ENCODE measurements at places on chromosomes 5 and 9.

DNA sequence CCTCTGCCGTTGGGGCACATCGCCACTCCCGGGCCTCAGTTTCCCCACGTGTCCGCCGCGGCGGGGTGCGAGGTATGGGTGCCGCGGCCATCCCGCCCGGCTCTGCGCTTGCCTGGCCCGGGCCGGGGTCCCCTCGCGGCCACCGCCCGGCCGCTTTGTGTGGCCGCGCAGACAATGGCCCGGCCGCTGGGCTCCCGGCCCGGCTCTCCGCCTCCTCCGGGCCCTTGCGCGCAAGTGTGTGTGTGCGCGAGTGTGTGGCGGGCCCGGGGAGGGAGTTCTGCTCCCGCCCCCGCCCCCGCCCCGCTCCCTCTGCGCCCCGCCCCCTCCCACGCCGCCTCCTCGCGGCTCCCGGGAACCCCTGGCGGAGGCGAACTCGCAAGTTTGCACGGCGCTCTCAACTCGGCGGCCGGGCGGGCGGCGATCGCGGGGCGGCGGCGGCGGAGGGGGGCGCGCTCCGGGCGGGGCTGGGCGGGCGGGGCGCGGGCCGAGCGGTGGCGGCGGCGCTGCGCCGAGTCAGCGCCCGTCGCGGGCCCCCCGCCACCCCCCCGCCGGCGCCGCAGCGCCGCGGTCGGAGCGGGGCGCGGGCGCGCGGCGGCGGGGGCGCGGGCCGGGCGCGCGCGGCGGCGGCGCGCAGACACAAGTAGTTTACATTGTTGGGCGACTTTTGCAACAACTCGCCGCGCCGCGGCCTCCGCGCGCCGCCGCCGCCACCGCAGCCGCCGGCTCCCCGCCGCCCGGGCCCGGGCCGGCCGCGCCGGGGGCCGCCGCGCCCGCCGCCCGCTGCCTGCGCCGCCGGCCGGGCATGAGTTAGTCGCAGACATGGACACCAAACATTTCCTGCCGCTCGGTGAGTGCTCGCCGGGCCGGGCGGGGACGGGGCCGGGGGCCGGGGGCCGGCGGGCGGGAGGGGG, at the start of gene RXRA:
TSS of gene RXRA (plus strand) at position 643 of the 911 bp plus-strand sequence. CDS start at position 820, 177 bp downstream.
- DNase-seq, result peak; percentile 36

DNA sequence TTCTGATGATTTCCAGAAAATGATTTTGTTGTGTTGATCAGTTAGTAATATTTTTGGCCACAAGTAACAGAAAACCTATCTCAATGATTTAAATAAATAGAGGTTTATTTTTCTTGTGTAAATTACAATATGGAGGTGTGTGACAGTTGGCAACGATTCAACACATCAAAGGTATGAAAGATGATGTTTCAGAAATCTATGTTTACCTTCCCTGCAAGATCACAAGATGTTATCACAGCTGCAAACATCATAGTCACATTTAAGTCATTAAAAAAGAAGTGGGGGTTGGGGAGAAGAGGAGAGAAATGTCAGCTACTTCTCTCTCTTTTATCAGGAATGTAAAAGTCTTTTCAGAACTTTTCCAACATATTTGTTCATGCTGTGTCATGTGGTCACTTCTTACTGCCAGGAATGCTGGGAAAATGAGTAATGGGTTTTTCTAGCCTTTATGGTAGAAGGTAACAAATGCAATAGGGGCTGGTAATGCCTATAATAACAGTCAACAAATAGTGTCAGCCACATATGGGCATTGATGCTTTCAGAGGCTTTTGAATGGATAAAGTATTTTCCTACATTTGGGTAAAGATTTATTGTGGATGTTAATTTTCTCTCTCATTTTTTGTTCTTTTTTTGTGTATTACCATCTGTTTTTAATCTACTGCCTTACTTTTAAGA, 742.7 kb downstream of the TLE1 start:
- no peak for DNase-seq

DNA sequence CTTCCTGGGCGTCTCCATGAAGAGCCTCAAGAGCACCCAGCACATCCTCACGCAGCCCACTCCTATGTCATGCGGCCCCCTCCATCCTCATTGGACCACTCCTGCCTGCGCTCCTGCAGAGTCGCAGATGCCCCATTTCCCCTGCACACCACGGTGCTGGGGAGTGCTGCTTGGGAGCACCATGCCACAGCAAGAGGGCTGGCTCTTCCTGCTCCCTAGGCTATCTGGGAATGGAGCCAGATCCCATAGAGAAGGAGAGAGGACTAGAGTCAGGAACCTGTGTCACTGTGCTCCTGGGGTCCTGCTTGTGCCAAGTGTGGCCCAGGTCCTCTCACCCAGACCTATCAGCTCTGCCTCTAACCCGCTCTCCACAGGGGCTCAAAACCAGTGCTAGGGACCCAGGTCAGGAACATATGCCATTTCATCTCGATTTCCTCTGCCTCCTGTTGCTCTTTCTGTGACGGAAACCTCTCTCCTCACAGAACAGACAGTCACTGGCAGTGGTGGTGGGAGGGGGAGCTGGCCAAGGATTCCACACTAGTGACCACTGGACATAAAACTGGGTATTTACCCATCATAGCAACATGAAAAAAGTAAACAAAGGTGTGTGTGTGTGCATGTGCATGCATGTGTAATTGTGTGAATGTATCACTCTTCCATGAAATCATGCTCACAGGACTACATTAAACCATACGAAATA, 178.4 kb downstream of the TTLL11 start:
- DNase-seq, result no peak

DNA sequence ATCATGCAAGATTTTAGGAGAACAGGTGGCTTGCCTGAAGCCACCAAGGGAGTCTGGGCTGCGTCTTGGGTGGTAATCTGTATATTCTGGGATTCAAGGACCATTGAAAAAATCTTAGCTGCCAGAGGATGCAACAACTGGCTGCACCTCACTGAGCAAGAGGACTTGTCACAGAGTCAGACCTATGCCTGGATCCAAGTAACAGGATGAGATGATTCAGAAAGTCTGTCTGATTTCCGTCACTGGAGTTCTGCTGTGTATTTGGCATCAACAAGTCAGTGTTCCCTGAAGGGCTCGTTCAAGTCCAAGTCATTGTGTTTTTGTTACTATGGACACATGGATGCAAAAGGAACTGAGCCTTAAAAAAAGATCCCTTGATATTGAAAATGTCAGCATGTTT, 37.8 kb upstream of the CARTPT start:
- DNase-seq, result no peak

GRCh38 chr5:27491746-27492439, 453.5 kb upstream of the CDH9 start:
- DNase-seq, result no peak

DNA sequence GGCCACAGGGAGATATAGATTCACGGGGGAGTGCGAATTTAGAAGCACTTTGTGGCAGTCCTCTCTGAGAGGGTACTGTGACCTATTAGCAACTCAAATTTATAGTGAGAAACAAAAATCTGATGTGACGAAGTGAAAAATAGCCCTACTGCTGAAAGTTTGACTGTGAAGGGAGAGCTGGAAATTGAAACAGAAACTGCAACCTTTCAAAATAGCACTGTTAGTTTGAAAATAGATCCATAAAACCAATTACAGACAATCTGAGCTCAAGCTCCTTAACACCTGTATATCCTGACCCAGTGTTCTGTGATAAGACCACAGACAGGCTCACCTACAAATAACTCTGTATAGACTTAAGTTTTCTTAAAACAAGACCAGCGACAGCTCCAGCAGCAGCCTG, 420.1 kb downstream of the IRX1 start:
- DNase-seq, result no peak

GRCh38 chr5:73312146-73312871, 136.3 kb downstream of the FOXD1 start:
- no peak for DNase-seq

DNA sequence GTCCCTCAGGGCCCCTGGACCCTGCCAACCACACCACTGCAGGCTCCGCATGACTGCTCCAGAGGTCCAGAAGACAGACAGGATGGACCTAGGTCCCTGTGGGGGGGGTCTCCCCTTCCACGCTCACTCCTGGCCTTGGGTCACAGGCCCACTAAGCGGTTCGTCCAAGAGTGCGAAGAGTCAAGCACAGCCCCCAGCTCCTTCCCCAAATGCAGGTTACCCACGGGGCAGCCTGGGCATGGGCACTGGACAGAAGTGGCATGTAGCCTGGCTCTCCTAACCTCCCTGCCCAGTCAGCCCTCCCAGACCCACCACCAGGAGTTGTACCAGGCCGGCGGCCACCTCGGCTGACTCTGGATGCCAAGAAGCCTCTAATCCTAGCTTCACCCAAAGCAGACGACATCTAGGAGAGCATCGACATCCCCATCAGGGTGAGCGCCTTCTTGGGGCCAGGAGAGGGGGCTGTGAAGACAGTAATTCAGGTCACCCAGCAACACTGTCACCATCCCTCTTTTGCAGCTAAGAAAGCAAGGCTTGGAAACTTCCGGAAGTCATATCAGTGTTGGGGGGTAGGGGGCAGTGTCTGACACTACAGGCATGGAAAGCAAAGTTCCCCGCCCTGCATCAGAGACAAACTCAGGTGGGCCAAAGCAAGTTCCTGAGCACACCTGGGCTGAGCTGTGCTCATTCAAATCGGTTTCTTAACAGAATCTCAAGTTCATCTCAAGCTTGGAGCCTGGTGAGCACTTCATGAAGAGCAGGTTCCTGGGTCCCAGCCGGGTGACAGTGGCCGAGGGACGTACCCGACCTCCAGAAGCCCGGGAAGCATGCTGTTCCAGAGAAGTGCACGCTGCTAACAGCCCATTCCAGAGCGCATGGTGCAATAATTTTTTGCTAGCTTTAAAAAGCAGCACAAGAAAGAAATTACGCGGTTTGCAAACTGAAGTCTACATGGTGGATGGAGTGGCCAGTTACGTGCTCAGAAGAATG, 68.7 kb downstream of the SEMA4D start:
- peak; percentile 33 for DNase-seq

- no peak for DNase-seq
Measured at GRCh38 chr5:10876006-10876744, 115.1 kb upstream of the DAP start.

- DNase-seq, result no peak
Measured at GRCh38 chr9:8917956-8918739, 1118.6 kb upstream of the DMAC1 start.

DNA sequence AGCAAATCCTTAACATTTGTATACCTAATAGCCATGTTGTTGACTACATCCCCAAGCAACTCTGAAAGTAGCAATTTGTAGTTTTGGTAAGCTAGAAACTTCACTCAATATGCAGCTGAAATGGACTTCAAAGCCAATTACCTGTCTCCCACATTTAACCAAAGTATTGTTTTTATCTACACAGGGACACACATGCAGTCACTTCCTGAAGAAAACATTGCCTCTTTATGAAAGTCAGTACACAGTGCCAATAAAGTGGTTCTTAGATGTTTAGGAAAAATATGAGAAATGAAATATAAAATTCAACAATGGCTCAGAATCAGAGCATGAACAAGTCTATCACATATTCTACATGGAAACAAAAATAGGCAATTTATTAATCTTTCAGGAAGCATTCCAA, 49.2 kb downstream of the OXCT1 start:
- DNase-seq, result no peak

- DNase-seq, result no peak
Measured at GRCh38 chr5:64518793-64519192, 13.0 kb downstream of the RGS7BP start.

GRCh38 chr5:149596712-149597111, 15.4 kb downstream of the ARHGEF37 start:
- no peak for DNase-seq

DNA sequence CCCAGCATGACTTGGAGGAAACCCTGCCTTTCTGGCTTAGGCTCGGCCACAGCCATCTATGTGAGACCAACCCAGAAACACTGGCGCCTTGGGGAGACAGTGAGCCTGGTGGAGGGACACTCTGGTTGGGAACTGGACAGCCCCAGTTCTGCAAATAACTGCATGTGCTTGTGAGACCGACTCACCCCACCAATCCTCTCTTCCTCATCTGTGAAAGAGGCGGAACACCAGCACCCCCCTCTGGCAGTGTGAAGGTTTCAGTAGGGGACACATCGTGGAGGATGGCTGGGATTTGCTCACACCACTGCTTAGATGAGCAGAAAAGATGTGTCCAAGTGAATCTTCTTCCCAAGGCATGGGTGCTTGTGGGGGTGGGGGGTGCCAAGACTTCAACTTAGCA, 43.4 kb upstream of the N4BP3 start:
- DNase-seq, result no peak

- no peak for DNase-seq
Measured at GRCh38 chr9:108168236-108168850, 678.8 kb upstream of the KLF4 start.

- no peak for DNase-seq
Measured at GRCh38 chr9:36092509-36093215, 43.9 kb upstream of the GLIPR2 start.

DNA sequence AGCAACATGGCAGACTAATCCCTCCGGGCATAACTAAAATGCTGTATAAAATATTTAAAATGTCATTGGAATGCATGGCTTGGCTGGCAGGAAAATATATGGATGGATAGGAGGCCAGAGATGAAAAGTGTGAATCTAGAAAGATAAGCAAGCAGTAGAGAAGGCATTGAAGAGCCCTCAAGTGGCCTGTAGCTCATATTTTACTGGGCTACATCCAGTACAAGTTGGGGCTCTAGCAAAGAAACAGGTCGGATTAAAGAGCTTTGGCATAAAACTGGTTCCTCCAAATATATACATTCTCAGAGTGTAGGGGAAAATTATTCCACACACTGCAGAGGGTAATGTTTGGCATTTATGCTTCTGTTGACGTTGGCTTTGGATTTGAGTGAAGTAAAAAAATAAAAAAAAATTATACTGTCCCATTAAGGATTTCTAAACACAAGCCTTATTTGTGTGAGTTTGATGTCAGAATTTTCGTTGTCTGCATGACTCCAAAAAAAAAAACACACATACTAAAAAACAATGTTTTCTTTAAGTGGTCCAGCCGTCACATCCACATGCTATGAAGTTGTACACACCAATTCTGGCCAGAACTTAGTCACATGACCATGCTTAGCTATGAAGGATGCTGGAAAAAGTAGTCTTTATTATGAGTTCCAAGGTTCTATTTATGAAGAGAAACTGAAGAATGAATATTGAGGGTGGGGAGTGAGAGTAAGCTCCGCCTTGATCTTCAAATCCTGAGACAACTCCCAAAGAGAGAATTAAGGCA, 147.0 kb downstream of the TLE1 start:
- no peak for DNase-seq
